GM12891 (cell line): ENCODE measurements at places on chromosomes 3 and 15.

DNA sequence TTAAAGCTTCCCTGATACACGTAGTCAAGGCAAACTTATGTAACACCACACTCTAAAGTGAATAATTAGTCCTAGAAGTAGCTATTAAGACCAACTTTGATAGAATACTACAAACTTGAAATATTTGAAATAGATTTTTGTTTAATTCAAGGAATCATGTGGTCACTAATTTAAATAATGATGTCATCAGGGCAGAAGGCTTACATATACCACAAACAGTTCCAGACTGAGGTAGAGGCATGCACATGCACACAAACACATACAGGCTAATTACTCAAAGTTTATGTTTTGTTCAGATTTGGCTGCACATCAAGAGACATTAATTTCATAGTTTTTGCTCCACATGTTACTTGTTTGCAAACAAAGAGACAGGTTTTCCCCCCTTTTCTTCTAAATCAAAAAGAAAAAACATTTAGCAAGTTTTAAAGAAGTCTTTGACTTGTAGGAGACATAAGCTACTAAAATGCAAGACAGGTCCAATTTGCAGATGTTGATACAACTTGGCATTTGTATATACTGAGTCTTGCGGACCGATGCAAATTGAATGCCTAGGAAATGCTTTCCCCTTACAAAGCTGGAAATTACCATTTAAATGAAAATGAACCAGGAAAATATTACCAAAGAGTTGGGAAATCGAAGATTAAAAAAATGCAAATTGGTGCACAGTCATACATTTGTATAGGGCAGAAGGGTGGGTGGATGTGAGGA is 594.8 kb downstream of the MAGI1 start:
- no peak for DNase-seq

DNA sequence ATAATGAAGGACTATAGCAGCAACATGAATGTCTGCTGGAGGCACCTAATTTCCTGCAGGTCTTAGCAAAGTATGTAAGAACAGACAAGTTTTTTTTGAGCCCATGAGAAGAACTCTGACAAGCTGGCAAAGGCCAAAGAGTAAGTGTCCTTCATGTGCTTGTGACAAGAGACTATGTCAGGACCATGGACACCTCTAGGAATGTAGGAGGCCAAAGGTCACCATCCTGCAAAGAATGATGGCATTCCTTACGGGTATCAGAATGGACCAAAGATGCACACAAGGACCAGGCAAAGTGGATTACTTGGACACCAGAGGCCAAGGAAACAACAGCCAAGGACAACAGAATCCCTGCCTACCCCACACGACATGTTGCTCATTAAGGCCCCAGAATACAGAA is 858.5 kb upstream of the CFAP20DC start:
- no peak for DNase-seq

DNA sequence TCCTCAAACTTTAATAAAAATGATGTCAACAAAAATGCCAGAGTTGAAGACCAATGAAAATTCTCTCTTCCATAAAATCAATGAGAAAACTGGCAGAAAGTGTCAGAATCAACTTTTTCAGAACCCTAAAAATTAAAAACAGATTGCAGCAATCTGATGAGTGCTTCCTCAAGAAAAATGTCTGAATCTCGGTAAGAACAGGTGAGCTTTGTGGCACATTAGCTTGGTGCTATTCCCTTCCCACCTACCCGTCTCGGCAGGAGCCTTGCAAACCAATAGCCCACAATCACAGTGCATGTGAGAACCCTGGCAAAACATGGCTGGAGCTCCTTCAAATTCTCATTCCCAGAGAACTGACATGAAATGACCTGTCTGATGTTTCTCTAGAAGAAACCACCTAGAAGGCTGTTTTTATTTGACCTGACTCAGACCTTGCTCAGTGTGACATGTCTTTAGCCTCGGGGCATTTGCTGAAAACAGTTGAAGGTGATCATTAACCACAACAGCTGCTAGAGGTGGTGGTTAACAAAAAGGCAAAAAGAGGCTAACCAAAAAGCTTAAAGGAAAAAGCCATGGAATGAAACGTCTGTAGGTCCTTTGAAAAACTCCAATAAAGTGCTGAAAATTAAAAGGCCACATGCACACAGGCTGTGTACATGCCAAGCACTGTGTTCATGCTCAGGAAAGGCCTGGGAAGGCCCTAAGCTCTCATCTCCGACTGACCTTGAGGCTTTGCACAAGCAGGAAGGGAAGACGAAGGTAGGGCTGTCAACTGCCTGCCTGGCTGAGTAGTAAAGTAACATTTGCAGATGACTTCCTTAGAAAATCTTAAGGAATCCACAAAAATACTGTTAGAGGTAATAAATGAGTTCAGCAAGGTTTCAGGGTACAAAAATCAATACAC is 253.0 kb upstream of the NSMCE3 start:
- DNase-seq = no peak

GRCh38 chr3:71214797-71215196 is 368.7 kb downstream of the FOXP1 start:
- DNase-seq = no peak

- DNase-seq = no peak
Observed at GRCh38 chr3:58530354-58530865, 6.6 kb downstream of the ACOX2 start.

DNA sequence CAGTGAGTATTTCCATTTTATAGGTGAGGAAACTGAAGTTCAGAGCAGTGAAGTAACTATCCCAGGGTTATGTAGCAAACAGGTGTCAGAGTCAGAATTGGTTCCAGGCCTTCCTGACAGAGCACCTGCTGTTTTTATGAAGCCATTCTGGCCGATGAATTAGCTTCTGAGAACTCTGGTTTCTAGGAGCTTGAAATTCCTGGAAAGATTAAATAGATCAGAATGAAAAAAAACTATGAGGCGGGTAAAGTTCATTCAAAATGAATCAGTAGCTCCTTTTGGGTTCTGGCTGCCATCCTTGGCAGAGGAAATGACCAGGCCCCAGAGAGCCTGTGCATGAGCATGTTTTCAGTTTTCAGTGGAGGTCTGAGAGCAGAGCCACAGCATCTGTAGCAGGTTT is 59.3 kb upstream of the CFAP161 start:
- DNase-seq = no peak

- DNase-seq = no peak
Observed at GRCh38 chr3:142450189-142450588, 2.4 kb upstream of the XRN1 start.

DNA sequence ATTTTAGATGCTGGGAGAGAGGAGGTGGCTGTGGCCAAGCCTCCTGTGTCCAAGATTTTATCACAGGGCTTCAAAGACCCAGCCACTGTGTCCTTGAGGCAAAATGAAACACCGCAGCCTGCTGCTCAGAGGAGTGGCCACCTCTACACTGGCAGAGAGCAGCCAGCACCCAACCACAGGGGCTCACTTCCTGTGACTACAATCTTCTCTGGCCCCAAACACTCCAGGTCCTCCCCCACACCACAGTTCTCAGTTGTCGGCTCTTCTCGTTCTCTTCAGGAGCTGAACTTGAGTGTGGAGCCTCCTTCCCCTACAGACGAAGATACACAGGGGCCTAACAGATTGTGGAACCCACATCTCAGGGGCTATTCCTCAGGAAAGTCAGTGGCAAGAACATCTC is 45.6 kb downstream of the CDAN1 start:
- DNase-seq = no peak

DNA sequence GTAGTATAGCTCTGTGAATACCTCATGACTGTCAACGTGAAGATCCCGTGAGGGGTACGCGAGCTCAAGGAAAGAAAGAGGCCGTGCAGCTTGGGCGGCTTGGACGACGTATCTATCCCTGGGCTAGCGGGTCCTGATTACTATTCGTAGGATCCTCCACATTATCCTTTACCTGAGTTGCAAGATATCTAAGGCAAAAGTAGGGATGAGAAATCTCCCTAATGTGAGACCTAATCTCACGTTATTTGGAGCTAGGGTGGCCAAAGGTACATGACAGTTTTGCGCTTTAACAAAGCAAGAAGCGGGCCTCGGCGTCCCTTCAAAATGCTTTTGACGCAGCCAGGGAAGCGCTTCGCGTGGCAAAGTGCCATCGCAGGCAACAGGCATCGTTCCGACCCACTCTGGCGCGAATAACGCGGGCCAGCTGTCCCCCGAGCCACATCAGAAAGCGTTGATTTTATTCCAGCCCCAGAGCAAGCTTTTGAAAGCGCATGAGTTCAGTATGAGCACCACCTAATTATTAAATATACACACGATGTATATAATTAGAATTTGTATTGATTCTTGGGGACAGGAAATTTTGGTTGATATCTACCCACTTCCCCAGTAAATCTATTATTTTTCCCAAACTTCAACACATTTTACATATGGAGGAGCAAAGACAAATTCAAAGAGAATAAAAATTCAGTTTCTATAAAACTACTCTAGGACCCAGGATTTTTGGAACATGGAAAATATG is 2.5 kb upstream of the EOMES start:
- no peak for DNase-seq

- DNase-seq = no peak
Observed at GRCh38 chr3:78645628-78646310, 1122.0 kb downstream of the ROBO1 start.

GRCh38 chr3:86176445-86176784 is 814.5 kb downstream of the VGLL3 start:
- DNase-seq = no peak

GRCh38 chr3:159620873-159621272 is 367.8 kb upstream of the IL12A start:
- DNase-seq = no peak

- no peak for DNase-seq
Observed at GRCh38 chr3:154864947-154865346, 215.2 kb upstream of the MME start.

- no peak for DNase-seq
Observed at GRCh38 chr3:10289077-10289476, 3.7 kb downstream of the GHRL start.

GRCh38 chr15:25766417-25766816 is 96.7 kb downstream of the ATP10A start:
- no peak for DNase-seq

DNA sequence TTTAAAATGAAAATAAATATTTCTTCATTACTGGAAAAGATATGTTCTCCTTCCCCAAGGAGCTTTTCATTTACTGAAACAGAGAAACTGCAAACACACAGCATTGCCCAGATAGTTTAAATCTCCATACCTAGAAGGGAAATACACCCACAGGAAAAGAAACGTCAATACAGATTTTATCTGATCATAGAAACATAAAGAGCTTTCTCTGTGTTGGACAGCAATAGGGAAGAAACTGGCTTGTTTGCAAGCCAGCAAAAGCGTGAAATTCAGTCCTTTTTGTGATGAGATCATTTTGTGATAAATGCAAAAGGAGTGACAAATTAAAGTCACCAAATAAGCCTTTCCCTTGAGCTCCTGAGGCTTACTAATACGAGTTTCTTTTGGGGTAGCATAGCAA is 398.0 kb downstream of the TIGIT start:
- DNase-seq = no peak

DNA sequence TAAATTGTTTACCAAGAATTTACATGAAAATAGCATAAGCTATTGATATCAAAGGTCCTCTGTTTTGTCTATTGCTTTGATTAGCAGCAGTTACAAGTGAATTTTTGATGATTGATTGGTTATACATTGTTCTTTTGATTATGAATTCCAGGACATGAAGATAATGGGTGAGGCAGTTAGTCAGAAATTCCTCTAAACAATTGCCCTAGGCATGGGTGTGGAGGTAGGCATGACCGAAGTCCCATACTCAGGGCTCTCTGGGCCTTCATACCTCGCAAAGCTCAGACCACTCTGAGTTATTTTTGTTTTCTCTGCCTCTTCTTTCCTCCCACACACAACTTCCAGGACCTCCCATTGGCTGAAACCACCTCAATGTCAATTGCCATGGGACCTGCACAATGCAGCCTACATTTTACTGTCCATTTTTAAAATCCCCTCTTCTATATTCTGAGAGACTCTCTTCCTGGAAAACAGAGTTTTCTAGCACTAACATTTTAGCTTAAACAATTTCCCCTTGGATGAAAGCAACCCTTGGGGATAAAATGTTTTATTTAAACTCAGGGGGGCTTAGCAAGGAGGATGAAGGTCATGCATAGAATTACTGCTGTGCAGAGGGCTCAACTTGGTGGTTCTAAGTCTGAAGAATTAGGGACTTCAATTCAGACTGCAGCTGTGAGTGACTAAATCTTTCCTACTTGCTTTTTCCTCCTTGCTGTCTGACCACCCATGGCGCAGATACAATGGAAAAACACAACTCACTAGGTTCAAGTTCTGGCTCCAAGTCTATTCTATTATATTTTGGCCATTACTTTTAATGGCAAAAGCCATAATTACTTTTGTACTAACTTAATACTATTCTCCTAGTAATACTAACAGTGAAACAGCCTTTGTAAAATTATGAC is 594.8 kb downstream of the NTRK3 start:
- DNase-seq = no peak

DNA sequence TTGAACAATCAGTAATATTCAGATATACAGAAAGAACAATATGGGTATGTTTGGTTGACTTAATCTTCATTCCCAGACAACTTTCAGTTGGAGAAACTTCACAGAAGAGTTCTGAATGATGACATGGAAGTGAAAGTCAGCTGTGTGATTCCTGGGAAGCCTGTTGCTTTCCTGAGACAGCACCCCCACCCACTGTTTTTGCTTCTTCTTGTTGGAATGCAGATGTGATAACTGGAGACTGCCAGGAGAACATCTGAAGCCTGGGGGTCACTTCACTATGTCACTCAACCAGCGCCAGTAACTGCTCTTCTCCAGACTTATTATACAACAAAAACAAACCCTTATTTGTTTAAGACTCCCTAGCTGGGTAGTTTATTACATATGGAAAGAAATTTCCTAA is 599.4 kb downstream of the ZIC1 start:
- no peak for DNase-seq

DNA sequence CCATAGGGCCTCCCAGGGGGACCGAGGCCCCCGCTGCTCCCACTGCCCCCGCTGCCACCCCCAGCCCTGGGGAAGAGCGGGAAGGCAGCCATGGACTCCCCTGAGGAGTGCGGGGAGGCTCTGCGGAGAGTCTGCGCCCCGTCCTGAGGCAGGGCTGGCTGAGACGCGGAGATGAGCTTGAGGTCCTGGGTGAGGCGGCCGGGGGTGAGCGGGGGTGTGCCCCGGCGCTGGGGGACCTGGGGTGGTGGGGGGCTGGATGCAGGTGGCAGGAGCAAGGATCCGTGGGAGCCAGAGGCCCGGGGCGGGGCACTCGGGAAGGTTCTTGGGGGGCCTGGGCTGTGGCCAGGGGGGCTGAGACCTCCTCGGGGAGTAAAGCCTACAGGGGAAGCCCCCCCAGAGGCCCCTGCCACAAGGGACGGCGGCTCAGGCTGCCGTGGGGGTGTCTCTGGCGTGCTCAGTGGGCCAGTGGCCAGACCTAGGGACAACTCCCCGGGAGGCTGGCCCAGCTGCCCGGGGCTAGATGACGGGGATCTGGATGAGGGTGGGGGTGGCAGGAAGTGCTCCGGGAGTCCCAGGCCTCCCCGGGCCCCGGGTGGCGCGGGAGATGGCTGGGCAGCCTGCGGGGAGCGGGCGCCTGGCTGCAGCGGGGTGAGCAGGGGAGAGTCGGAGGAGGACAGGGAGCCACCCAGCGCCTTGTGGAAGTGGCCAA is 45.9 kb downstream of the HCN4 start:
- no peak for DNase-seq

GRCh38 chr3:141708367-141708766 is 29.7 kb upstream of the RNF7 start:
- DNase-seq = no peak

GRCh38 chr15:93245661-93246042 is 156.6 kb upstream of the RGMA start:
- no peak for DNase-seq
